ENCODE measurements at places on chromosomes 13 and 19. TPM values are rescaled to one million over a fixed set of nuclear protein-coding genes. Genes with fewer than 3 reads are reported as not detected.

- DNase-seq = no peak
Measured at GRCh38 chr19:12287958-12288500, 6.7 kb downstream of the ZNF44 start.

GRCh38 chr13:100547791-100548201, 40.8 kb downstream of the GGACT start:
- no peak for DNase-seq

- DNase-seq = no peak
Measured at GRCh38 chr13:97914540-97914939, 38.9 kb upstream of the IPO5 start.

DNA sequence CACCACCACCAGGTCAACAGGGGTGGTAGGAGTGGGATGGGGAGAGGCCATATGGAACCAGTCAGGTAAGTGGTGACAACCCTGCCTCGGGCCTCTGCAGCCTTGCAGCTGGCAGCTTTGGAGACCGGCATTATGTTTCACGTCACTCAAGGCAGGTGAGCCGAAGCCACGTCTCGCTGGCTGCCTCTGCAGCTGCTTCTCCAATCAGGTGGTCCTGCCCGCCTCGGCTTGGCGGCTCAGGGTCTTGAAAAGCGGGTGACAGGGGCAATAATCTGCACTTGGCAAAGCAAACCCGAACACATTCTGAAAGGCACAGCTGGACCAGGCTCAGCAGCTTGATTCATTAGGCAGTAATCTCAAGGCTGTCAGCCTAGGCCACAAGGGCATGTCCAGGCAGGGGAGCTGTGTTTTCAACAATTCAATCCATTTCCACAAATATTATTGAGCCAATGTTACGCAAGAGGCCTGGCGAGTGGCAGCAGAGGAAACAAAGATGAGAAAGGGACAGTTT, 77.4 kb upstream of the PCDH8 start:
- peak; percentile 37 for DNase-seq

GRCh38 chr19:29411113-29411581, 114.6 kb upstream of the VSTM2B start:
- peak; percentile 27 for DNase-seq

GRCh38 chr19:18126097-18126496, 26.9 kb upstream of the PIK3R2 start:
- no peak for DNase-seq

DNA sequence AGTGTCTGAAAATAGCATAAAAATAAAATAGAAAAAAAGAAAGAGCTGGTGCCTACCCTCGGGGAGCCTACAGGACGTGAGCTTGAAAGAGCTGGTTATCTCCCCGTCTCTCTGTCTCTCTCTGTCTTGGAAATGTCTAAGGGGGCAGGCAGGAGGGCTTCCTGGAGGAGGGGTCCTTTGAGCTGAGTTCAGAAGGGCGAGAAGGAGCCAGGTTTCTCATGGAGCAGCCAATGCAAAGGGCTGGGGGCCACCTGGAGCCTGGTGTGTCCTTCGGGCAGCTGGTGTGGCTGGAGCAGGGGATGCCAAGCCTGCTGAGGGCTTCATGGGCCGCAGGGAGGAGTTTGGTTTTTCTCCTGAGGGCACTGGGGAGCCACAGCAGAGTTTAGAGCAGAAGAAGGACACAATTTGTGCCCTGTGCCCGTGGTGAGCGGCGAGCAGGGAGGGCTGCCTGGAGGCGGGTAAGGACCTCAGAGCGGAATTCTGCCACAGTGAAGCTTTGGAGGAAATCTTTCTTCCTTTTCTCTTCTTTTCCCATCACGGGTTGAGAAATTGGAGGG, 38.7 kb downstream of the EFNA2 start:
- no peak for DNase-seq

DNA sequence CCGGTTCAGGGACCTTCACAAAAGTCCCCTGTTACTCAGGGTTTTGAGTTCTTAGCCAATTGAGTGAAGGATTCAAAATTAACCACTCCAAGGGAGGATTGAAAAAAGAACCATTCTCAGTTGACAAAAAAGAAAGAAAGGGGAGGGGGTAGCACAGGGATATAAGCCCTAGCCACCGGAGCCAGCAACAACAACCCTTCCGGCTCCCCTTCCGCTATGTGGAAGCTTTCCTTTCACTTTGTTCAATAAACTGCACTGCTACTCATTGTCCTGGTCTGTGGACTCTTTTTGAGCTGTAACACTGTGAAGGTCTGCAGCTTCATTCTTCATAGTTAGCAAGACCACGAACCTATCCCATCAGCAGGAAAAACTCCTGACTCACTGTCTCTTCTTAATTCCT, 1488.1 kb upstream of the PRR20A start:
- DNase-seq = no peak

- no peak for DNase-seq
Measured at GRCh38 chr19:45793178-45793564, 526 bp upstream of the DMWD start.

DNA sequence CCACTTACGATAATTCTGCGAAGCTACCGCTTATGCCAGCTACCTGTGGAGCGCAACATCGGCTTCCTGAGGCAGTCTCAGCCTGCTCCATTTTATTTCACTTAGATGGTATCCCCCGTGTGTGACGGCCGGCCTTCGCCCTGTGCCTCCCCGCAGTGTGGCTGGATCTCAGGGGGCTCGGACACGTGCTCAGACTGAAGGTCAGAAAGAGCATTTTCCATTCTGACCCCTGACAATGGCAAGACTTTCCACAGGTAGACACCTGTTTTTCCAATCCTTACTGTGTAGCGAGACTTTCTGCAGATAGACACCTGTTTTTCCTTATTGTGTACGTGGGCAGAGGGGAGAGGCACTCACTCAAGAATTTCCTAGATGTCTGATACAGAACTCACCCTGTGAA, 52.7 kb downstream of the ATP11A start:
- no peak for DNase-seq

DNA sequence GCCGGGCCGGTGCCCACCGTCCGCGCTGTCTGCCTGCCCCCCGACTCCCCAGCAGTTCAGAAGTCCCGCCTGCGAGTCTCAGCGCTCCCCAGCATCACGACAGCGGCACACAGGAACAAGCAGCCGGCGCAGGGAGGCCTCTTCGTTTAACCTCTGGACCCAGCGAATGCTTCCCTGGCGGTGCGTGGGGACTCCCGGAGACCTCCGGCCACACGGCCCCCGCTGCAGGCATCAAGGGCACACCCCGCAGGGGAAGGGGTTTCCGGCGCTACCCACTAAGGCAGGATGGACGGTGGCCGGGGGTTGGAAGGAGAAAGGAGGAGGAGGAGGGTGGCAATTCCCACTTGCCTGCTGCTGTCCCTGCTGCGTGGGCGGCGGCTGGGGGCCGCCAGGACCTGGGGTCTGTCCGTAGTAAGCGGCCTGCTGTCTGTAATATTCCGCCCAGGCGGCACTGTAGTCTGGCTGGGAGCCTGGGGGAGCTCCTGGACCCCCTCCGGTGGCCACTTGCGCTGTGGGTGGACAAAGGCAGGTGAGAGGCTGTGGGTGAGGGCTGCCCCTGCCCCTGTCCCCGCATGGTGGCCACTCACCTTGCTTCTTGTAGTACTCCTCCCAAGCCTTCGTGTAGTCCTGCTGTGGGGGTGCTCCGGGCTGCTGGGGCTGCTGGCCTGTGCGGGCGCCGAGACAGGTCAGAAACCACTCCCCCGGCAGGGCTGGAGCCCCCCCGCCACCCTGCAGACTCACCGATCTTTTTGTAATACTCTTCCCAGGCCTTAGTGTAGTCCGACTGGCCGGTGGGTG, 9.6 kb downstream of the KHSRP start:
- no peak for DNase-seq

DNA sequence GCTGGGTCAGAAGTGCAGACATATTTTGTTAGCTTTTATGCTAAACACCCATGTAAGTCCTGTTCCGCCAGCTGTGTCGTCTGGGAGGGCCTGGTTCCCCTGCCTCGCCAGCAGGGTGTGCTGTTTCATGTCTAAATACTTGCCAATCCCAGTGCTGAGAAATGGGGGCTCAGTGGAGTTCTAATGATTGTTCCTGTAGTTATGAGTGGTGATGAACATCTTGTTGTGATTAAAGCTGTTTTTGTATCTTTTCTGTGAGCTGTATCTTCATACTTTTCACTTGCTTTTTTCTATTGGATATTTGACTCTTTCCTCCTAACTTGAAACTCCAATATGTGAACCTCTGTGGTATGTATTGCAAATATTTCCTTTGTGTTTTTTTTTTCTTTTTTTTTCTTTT, 32.7 kb downstream of the KDM4B start:
- DNase-seq = no peak

DNA sequence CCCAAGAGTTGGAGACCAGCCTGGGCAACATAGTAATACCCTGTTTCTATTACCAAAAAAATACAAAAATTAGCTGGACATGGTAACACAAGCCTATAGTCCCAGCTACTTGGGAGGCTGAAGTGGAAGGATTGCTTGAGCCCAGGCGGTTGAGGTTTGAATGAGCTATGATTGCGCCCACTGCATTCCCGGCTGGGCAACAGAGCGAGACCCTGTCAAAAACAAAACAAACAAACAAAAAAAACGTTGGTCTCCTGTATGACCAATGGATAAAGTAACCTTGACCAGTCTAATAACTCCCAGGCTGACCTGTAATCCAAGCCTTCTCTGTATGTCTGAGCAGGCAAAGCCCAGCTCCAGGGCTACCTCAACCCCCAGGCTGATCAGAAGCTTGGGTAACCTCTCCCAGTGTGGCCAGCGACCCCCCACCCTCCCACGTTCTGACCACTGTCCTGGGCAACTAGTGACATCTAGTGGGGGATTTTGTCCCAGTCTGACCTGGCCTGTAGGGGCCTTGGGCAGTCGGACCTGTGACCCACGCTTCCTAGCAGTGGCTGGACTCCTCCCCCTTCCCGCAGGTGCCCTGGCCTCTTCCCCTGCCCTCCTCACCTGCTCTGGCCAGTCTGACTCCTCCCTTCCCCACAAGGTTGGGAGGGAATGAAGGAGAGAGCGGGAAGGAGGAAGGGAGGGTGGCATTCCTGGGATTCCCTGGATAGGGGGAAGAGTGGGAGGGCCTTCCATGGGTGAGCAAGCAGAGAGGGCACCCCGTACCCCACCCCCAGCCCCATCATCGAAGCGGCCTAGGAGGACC, 1.0 kb upstream of the BCAM start:
- DNase-seq = peak; percentile 40

GRCh38 chr13:56102641-56103040, 1038.1 kb upstream of the PRR20A start:
- no peak for DNase-seq

- DNase-seq = peak; percentile 72
Measured at GRCh38 chr13:49419276-49419675, 24.6 kb downstream of the CAB39L start.

Gene DNM2
- 143 TPM for total RNA-seq

Gene NDFIP2
- total RNA-seq = 62.1 TPM

Gene TYROBP
- 63.9 TPM for total RNA-seq

Gene SLC46A3
- 38.2 TPM for total RNA-seq

All from adrenal gland (tissue), 19 donors.